ENCODE measurements at places on chromosomes 11 and 22.

DNA sequence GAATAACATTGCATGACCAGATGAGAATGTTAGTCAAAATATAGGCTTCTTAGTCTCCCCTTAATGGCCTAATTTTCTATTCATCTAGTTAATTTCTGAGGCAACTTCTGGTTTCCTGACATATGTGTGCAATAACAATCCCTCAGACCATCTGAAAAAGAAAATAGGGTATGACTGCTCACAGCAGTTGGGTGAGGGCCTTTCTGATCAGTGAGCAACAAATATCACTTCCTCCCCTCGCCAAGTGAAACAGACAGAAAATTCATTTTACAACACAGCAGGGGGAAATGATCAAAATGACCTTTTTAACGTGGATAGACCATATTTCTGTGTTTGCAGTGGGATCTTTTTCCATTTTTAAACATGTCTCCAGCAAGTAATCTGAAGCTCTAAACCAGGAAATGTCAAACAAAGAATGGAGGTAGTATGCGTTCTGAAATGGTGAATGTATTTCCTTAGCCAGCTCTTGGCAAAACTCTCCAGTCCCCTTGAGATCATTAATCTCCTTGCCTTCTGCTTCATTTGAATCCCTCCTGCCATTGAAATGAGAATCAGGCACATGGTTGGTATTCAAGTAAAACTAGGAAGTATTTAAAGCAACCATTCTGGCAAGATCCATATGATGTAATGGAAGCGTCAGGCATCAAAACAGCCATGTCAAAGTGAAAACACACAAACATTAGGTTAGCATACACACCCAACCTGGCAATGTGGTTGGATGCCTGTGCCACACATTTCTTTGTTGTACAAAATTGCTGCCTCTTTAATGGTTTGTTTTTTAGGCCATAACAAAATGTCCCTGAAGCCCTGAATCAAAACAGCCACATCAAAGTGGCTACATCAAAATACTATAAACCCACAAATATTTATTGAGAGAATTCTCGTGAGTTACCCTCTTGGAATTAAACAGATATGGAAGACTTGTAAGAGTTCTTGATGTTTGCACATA is 100.1 kb downstream of the SLC1A2 start:
- DNase-seq = peak; percentile 66

GRCh38 chr11:70158201-70158600 is 44.9 kb upstream of the FADD start:
- no peak for DNase-seq

DNA sequence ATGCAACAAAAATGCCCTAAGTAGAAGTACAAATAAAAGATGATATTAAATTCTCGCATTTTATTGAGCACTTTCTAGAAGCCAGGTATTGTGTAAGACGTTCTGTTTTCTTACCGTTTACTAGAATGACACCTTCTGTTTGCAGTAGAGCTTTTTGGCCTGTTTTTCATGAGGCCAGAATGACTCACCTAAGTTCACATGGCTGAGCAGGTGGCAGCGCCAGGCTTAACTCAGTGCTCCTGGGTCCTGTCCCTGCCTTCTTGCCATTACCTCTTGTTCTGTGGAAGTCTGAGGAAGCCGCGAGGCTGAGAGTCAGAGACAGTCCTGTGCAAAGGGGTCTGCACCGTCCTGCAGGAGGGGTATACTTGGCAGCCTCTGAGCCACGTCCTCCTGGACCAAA is 113.8 kb downstream of the ATXN10 start:
- DNase-seq = no peak

DNA sequence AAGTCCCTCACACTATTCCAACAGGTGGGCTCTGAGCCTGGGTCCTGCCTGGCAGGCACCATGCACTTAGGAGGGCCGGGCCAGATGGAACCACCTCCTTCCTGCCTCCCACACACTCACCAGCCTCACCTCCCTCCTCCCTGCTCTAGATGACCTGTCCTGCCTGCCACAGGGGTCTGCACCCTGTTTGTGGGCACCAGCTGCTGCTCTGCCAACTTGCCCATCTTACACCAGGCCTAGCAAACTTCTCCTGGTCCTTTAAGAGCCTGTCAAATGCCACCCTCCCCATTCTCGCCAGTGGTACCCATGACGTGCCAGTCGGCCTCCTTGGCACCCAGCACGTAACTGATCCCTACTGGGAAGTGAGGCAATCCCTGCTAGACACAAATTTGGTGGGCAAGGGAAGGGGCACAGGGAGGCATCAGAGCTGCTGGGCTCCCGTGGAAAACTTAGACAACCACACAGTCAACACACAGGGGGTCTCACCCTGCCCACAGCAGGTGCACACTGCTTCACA is 3.1 kb downstream of the MOB2 start:
- no peak for DNase-seq

- DNase-seq = no peak
Measured at GRCh38 chr11:130612291-130612851, 163.9 kb downstream of the ADAMTS15 start.

DNA sequence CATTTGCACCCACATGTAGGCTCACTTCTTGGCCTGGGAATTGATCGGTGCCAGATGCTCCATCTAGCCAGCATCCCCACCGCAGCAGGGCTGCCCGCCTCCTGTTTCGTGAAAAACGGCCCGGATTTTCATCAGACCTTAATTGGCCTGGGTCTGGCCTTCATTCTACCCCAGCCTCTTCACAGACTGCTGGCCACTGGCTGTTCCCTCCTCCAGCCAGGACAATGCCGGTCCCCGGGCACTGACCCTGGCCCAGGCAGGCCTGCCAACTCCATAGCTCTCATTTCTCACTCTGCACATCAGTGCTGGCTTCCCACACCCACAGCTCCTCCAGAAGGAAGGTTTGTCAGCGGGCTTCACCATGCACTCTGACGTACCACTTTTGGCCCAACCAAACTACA is 27.9 kb downstream of the TIMP3 start:
- DNase-seq = no peak

- DNase-seq = no peak
Measured at GRCh38 chr11:66904981-66905521, 48.2 kb downstream of the LRFN4 start.

DNA sequence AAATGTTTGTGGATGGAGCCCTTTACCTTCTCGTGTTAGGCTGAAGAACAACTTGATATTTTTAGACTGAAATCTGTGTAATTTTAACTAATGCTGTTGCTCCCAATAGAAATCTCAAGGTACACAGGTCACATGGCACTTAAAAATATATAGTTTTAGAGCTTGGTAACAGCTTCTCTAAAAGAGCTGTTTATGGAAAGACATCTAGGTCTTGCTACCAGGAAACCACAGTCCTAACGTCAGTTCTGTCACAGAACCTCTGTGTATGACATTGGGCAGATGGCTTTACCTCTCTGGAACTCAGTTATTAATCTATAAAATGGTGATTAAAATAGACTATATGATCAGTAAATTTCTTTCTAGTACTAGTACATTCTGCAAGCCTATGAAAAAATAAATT is 35.4 kb downstream of the PAK1 start:
- DNase-seq = no peak
